ENCODE measurements at places on chromosomes 1 and 21.

- no peak for DNase-seq
Observed at GRCh38 chr1:6414881-6415626, 4.7 kb downstream of the HES2 start.

- no peak for DNase-seq
Observed at GRCh38 chr1:149883598-149884247, 15.6 kb upstream of the BOLA1 start.

GRCh38 chr1:9630331-9631111 is 21.0 kb upstream of the PIK3CD start:
- no peak for DNase-seq

GRCh38 chr1:43206600-43207228 is 34.6 kb downstream of the CFAP57 start:
- DNase-seq = peak; percentile 92

DNA sequence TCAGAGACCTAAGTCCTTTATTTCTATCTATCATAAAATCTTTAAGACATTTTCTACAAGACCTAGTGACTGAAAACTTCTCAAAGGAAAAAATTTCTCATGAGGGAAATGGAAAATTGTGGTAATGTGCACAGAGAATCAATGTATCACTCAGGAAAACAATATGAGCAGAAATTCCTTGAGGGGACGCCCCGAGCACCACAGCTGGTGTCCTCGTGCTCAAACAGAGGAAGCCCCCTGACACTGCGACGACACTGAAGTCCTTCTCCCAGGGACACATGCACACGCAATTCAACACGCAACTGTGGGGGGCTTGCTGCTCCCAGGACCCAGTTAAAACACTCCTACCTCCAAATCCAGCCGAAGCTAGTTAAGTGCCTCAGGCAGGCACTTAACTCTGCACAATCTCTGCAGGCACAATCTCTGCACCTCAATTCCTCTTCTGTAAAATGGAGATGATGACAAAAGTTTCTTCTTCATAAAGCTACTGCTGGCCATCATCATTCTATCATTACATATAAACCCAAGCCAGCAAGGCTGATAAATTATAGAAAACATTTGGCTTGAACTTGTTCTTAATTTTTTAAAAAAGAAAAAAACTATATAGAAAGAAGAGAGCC is 16.0 kb downstream of the ZBTB17 start:
- DNase-seq = no peak

DNA sequence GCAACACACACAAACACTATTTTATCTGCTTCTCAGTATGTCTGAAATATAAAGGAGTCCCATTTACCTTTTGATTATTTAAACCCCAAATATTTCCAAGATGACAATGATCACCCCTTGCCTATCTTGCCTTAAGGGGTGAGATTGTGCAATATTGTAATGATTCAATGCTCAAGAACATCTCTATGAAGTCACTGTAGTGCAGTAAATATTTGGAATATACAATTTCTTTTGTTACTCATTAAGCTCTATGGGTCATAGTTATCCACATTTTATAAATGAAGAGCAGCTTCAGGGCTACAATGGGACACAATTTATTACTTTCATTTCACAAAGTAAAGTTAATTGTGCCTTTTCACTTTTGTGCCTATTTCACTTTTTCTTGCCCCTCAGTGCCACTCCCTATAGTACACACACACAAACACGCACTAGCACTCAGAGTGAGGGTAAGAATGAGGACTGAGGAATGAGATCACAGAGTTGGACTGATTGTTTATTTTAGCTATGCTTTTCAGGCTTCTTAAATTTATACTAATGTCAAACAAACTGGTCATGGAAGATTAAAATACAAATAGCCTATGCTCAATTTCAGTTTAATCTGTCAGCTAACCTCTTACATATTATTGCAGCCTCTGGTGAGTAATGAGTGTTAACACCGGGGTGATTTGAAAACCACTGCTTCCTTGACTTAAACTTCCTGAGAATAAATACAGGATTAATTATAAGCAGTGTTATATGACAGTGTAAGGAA is 521.0 kb upstream of the B3GALT2 start:
- peak; percentile 18 for DNase-seq

DNA sequence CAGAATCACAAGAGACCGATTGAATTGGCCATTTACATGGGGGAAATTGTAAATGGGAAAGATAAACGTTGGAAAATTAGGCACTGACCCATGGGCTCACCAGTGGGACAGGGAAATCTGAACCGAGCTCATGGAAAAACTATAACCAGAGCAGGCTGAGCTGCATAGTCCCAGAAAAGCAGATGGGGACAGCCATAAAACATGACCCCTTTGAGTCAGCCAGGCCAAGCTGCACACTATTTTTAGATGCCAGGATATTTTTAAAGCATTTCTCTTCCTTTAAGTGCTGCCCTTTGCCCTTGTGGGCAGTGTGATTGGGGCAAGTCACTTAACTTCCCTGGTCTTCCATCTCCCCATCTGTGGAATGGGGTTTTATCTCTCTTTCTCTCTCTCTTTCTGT is 184.1 kb downstream of the FOXD2 start:
- DNase-seq = no peak

GRCh38 chr21:33988237-33989017 is 72.8 kb upstream of the ATP5PO start:
- DNase-seq = no peak

- DNase-seq = no peak
Observed at GRCh38 chr1:206479183-206480125, 9.2 kb downstream of the IKBKE start.

GRCh38 chr1:66298464-66298863 is 235.5 kb upstream of the SGIP1 start:
- DNase-seq = no peak

DNA sequence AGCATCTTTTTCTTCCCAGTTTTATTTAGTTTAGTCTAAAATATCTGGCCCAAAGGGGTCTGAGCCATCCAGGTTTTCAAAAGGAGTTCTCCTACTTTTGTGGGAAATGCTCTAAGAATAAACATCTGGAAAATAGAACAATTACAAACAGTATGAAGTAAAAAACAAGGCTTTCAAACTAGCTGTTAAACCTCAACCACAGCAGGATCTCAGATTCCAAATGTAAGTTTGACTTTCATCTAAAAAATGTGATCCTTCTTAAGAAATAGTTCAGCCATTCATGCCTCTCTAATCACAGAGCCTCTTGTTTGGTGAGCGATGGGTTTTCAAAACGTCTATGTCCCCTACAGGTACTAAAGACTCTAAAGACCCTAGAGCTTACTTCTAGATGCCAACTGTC is 413.5 kb downstream of the DUSP10 start:
- no peak for DNase-seq
